ENCODE measurements at places on chromosomes 5 and 9.

GRCh38 chr9:73871636-73872035, 625.5 kb upstream of the RORB start:
- DNase-seq, result no peak

- no peak for DNase-seq
Observed at GRCh38 chr5:62614355-62614754, 35.7 kb downstream of the LRRC70 start.

- DNase-seq, result no peak
Observed at GRCh38 chr5:158484150-158484549, 615.6 kb downstream of the EBF1 start.

DNA sequence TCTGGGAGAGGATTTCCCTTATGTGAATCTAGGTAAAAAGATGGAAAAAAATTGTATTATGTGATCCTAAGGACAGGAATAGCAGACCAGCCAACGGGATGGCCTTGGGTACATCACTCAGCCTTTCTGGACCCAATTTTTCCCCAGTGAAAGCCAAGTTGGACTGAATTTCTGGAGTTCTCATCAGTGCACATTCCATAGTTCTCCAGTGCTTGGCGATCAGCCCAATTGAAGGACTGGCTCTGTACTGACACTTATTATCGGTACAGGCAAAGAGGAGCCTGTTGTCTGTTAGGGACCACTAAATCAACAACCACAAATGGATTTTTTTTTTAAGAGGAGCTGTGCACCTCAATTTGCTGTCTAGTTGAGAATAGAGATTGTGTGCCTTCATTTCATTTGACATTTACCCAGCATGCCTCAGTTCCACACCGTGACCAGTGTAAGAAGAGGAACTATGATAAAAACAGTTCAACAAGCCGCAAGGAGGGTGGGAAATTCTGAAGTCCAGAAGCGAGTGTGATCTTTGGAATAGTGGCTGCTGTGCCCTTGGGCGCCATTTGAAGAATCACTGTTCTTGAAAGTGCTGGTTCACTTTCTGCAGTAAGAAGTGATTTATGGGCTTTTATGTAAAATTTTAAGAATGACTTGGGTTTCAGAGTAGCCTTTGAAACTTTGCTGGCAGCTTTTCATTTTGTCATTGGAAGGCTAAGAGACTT, 8.0 kb downstream of the ARL10 start:
- no peak for DNase-seq

DNA sequence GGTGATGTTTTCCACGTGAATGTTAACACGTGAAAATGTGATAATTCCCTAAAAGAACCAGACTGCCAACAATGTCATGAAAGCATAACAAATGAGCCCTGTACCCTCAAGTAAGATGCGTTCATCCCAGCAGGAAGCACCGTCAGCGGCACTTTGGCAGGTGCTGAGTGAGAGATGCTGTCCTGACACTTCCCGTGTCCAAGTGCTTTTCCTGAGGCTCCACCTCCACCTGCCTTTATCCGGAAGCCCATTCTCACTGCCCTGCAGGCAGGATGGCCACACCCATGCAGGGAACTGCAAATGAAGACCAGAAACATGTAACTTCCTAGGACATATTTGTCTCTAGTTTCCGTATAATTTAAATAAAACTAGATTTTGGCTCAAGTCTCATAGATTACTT, 238.0 kb upstream of the IRX2 start:
- DNase-seq, result no peak

DNA sequence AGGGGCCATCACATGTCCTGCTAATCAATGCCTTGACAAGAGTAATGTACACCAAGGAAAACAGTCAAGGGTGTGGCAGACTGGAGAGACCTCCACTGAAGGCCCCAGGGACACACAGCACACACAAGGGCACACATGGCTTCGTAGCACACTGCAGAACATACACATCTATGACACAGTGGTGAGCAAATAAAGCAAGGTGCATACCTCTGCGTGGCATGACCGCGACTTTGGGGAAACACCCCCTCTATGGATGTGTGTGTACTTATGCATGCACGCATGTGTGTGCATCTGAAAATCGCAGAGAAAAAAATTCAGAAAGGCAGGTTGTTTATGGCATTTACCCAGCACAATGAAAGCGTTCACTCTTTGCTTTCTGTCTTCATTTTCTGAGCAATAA, 20.5 kb downstream of the SEMA4D start:
- peak; percentile 43 for DNase-seq

GRCh38 chr9:116693233-116693731, 6.2 kb downstream of the TRIM32 start:
- no peak for DNase-seq

GRCh38 chr5:92795633-92796032, 785.4 kb downstream of the NR2F1-AS1 start:
- DNase-seq, result no peak

- no peak for DNase-seq
Observed at GRCh38 chr9:85515021-85515420, 226.7 kb downstream of the AGTPBP1 start.
